ENCODE measurements at places on chromosomes 6 and 20.

DNA sequence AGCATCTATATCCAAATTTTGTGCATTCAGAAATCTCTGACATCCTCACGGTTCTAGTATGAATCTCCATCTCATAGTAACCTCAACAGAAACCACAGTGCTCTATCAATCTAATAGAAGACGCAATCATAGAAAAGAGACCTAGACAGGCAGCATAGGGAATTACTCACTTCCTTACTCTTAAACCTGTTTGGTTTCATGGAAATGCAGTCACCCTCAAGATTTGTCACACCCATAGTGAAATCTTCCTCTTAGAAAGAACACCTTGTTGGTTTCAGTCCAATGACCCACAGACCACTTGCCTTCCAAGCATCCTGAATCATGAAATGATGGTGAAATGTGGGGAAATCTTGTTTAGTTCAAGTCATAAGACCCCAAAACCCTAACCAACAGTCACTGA, 166.1 kb upstream of the PRDM1 start:
- DNase-seq = no peak

GRCh38 chr6:139909992-139910391, 535.5 kb upstream of the CITED2 start:
- no peak for DNase-seq

DNA sequence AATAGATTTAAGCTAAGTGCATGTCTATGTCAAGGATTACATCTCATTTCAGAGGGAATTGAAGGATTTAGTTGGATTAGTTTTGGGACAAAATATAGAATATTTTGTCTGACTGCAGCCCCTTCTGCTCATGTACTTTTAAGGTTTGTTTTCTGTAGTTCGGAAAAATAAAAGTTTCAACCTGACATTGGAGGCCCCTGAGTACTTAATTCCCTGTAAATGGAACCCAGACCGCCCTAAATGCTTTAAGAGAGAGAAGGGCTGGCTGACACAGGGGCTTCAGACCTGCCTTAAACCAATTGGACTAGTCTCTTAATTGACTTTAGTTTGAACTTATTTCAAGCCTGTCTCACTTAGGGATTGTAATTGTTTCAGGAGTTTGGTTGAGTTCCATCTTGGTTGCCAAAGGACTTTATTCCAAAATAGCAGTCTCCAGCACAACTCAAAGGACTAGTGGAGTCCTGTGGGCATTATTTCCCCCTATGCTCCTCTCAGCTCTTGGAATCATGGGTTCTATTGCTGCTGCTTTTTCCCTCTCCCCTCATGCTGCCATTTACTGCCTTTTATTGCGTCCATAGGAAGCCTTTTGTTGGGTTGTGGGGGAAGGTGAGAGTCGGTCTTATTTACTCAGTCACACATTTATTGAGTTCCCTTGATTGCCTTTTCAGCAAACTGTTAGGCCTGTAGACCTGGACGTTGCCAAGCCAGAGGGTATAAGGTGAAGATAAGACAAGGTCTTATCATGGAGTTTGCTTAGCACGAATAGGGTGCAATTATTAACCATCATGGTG, 14.5 kb downstream of the BRD2 start:
- no peak for DNase-seq

GRCh38 chr20:48648482-48649051, 179.2 kb downstream of the PREX1 start:
- no peak for DNase-seq

DNA sequence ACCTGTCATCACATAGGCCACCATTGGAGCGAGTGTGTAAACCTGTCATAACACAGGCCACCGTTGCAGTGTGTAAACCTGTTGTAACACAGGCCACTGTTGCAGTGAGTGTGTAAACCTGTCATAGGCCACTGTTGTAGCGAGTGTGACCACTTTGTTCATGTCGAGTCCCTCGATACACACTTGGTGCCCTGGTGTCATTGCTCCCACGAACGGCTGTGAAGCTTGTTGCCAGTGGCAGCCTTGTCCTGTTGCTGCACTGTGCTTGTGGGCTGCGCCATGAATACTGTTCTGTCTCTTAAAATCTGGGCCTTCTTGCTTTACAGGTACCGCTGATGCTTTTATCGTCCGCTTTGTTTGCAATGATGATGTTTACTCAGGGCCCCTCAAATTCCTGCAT, 61.4 kb upstream of the SLC22A1 start:
- no peak for DNase-seq

DNA sequence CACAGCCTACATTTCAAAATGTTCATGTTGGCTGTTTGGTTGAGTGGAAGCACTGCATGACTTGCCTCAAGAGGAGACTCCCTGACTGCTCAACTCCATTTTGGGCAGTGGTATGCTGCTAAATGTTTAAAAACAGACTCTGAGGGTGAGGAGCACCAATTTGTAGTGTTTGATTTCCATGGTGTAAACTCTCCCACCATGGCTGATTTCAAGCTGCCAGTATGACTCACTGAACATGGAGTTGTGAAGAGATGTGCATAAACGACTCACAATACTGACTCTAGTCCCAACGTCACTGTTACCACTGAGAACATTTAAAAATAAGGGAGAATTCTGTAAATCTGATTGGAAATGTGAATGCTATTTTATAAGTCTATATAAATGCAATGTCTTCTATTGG, 70.4 kb downstream of the BACH2 start:
- no peak for DNase-seq

DNA sequence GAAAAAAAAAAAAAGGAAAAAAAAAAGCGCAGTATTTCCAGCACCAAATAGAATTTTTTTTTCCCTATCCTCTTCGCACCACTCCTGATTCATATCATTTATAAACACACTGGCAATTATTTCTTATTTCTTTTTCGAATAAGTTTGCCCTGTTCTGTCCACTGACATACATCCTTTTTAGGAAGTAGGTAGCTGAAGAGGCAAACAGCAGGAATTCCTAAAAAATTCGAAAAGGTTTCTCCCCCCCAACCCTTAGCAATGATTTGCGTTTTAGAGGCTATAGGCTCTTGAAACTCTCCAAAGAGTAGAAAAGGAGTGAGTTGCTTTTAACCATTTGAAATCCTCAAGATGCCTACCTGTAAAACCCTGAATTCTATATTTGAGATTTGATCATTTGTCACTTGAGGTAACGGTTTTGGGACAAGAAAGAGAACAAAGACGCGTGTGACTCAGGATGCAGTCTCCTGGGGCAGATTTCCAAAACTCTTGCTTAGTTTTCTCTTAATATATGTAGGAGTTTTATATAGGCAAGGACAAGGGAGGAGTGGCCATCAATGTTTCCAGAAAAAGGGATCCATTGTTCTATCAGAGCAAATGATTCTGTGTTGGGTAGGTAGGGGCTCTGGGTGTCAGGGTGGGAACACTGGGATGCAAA, 531 bp upstream of the CCN2 start:
- no peak for DNase-seq

GRCh38 chr6:135331002-135331401, 149.9 kb downstream of the MYB start:
- peak; percentile 10 for DNase-seq

- DNase-seq = peak; percentile 4
These were observed 14.8 kb downstream of the DDRGK1 start for GRCh38 chr20:3189561-3190131.

DNA sequence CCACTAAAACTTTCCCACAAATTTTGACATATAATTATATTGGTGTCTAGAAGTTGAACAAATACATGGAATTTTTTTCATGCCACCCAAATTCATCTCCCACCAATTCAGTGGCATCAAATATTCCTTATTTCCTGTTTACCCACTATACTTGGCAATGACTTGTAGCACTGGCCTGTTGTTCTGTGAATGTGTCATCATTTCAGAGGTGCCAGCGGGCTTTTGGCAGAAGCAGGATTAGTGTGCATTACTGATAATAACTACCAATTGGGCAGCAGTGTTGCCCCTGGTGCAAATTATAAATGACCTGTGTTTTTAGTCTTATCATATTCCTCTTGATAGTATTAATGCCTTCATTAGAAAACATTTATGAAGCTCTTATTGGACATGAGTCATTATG, 121.3 kb downstream of the TFAP2B start:
- DNase-seq = no peak

GRCh38 chr6:13831615-13832014, 17.3 kb upstream of the MCUR1 start:
- DNase-seq = no peak

GRCh38 chr6:162058281-162058875, 669.2 kb downstream of the PRKN start:
- no peak for DNase-seq

DNA sequence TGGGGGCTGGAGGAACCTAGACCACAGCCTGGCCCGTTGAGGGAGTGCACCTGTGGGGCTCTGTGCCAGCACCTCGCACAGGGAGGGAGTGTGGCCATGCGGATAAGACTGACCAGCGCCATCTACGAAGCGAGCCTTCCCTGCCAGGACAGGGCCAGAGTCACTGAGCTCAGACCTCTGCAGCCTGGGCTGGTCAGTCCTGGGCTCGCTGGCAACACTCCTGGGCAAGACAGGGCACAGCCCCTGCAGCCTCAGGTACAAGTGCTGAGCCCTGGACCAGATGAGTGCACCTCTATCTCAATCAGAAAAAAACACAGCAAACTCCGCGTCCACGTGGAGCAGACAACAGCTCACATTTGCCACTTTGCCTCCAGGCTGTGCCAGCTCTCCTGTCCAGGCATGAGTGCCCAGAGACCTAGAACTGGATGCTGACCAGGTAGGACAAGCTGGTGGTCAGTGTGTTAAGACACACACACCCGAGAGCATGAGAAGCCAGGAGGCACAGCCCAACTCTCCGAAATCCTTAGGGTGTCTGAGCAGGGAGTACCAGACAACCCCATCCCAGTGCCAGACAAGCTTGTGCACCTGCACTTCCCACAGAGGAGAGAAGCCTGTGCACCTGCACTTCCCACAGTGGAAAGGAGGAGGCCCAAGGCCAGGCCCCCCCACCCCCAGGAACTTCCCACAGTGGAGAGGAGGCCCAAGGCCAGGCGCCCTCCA, 4.9 kb downstream of the ARFRP1 start:
- peak; percentile 6 for DNase-seq

DNA sequence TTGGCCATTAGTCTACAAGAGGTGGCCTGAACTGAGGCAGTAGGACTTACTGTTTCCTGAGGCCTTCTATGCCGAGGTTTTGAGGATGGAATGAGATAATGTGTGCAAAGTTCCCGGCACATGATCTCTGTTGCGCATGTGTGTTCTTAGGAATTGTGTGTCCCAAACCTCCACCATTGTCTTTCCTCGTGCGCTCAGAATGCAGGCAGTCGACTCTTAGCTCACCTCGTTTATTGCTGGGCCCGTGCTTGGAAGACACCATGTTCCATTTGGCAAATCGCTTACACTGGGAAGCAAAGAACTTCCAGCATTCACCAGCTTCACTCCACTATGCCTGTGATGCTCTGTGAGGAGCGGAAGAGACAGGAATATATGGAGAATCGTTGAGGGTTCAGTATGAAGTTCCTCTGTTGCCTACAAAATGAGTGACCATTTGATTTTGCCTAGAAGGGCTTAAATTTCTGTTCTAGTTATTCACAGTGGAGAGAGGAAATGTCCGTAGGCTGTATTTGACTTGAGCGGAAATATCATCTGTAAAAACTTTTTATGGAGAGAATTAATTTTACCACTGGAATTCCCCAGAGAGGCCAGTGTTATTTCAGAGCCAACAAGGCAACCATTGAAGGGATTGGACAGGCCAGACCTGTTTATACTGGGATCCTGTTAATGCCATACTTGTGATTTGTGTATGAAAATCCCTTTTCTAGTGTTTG, 75.7 kb upstream of the CLDN20 start:
- no peak for DNase-seq

GRCh38 chr6:11318835-11319813, 86.7 kb upstream of the NEDD9 start:
- DNase-seq = peak; percentile 39

- no peak for DNase-seq
These were observed 483.5 kb downstream of the UTRN start for GRCh38 chr6:144768551-144769075.

- DNase-seq = no peak
These were observed 68.1 kb downstream of the ADGB start for GRCh38 chr6:146666909-146667308.

DNA sequence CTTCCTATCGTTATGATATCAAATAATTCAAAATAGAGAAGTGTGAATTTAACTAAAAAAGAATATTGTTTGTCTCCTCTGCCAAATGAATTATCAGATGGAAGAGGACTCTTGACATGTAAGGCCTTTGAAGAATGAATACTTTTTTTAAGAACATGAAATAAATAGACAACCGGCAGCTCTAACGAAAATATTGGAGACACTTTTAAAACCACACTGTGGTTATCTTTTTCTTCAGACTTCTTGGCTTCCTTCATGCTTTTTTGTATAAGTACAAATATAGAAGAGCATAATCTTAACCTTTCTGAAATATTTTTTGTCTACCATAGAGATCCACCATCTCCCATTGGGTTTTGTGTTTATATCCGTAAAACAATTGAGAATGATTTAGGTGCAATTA, 115.2 kb upstream of the SCGN start:
- DNase-seq = no peak

- peak; percentile 85 for DNase-seq
These were observed 13.5 kb downstream of the DYNLT1 start for GRCh38 chr6:158630938-158631616.

GRCh38 chr20:48025661-48026060, 240.4 kb upstream of the SULF2 start:
- DNase-seq = peak; percentile 52

GRCh38 chr20:50577175-50578018, 67.2 kb downstream of the PTPN1 start:
- DNase-seq = no peak

- no peak for DNase-seq
These were observed 138.8 kb upstream of the C6orf118 start for GRCh38 chr6:165448210-165448609.

DNA sequence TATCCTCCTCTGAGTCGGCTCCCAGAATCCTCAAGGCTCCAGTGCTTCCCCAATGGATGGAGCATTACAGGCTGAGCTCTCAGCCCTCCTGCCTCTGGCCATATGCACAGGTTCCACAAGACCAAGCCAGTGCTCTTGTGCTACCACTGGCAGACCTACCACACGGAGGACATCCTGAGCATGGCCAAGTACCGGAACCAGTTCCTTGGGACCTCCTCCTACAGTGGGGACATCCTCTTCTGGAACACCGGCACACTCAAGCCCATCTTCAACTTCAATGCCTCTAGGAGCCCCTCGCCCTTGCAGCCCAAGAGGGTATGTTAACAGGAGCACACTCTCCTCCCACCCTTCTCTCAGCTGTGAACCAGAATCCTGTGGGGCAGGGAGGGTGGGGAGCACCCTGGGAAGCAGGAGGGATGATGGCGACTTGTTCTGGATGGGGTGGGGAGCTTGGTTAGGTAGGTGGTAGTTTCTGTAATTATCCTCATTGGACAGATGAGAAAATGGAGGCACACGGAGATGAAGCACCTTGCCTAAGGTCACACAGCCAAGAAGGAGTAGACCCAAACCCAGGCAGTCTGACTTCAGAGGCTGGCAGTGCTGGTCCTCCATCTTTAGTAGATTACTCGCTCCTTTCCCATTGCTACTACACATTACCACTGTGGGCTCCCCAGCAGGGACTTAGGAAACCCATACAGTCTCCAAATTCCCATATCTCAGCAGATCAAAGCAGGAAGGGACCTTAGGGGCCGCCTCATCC, 58.6 kb downstream of the EFCAB8 start:
- DNase-seq = peak; percentile 8
